ENCODE measurements at places on chromosomes 5 and 9.

DNA sequence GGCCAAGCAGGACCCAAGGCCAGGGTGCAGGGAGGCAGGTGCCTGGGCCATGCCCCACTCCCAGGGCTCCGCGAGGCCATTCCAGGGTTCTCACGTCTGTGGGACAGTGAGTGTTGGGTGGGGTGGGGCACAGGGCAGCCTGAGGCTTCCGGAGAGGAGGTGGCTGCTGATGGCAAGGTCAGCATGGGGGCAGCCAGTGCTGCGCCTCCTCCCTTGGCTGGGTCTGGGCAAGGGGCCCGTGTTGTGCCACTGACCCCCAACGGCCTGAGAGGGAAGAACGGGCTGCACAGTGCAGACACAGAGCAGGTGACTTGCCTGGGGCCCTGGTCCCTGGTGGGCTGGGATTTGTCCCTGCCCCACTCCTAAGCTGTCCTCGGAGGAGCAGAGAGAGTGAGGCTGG is 82.1 kb downstream of the RXRA start:
- DNase-seq, result no peak

GRCh38 chr9:70228118-70228517 is 30.7 kb upstream of the SMC5 start:
- DNase-seq, result no peak

GRCh38 chr9:38211002-38211401 is 142.0 kb upstream of the SHB start:
- no peak for DNase-seq

- no peak for DNase-seq
These were observed 278 bp upstream of the NIPSNAP3A start for GRCh38 chr9:104747245-104747564.

DNA sequence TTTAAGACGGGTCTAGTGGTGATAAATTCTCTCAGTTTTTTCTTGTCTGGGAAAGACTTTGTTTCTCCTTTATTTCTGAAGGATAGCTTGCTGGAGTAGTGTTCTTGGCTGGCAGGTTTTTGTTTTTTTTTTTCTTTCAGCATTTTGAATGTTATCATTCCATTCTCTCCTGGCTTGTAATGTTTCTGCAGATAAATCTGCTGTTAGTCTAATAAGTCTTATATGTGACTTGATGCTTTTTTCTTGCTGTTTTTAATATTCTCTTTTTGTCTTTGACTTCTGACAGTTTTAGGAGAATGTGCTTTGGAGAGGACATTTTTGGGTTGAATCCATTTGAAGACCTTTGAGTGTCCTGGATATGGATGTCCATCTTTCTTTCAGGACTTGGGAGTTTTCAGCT is 16.0 kb downstream of the HSD17B4 start:
- DNase-seq, result no peak

Data from activated T-cell treated with anti-CD3 and anti-CD28 coated beads, Interleukin-2, amount 50 U/mL, for 72 hours (primary cell).